ENCODE measurements at places on chromosomes 5 and 9.

DNA sequence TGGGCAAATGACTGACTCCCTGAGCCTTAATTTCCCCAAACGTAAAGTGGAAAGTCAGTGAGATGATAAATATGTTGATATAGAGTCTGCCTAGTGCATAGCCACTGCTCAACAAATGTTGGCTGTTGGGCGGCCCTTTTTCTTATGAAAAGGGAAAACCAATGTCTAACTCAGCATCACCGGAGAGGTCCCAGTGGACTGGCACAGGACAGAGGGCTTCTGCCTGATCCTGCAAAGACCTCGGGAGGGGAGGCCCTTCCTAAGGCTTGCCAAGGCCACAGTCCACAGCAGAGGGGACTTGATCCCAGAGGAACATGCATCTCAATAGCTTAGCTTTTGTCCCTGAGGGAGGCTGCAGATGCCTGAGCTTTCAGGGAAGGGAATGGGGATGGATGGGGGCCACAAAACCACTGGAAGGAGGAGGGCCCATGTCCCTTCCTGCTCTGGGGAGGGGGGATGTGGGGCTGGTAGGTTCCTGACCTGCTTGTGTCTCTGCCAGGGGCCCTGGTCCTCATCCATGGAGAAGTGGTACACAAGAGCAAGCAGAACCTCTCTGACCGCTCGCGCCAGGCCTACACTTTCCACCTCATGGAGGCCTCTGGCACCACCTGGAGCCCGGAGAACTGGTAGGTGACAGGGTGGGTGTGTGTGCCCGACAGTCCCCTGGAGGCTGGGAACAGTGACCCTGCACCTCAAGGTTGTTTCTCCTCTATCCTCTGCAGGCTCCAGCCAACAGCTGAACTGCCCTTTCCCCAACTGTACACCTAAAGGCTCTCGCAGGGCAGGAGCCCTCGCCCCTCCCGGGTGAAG, 6.3 kb downstream of the DOLK start:
- no peak for DNase-seq
- H3K36me3 ChIP-seq = peaks cover 6% of the 10 kb centered on the region
- peaks cover 8% of the 10 kb centered on the region for H3K4me1 ChIP-seq
- H3K4me3 ChIP-seq = no peak overlapping the region
- no peaks in the 10 kb centered on the region for H3K27me3 ChIP-seq

DNA sequence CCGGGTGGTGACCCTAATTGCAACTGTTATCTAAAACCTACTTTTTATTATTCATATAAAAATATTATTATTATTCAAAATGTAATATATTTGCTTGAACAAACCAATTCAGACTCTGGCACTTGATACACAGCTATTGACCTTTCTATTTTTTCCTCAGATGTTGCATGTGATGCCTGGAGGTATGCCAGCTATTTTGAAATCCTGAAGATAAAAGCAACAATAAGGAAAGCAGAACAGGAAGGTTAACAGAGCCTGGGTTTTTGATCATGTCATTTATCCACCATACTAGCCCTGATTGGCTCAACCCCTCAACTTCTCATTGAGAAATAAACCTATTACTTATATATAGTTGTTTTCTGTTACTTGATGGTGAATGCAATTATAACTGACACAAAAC, 340.9 kb upstream of the KIF2A start:
- H3K4me3 ChIP-seq = no peak overlapping the region
- no peaks in the 10 kb centered on the region for H3K4me1 ChIP-seq
- DNase-seq = no peak
- H3K27ac ChIP-seq = no peak overlapping the region
- no peaks in the 10 kb centered on the region for H3K27me3 ChIP-seq

- no peak for DNase-seq
- H3K27ac ChIP-seq = no peak overlapping the region
- H3K4me1 ChIP-seq = peaks cover 2% of the 10 kb centered on the region
- H3K36me3 ChIP-seq = no peaks in the 10 kb centered on the region
Observed at GRCh38 chr5:103340717-103341388, 82.3 kb downstream of the MACIR start.

DNA sequence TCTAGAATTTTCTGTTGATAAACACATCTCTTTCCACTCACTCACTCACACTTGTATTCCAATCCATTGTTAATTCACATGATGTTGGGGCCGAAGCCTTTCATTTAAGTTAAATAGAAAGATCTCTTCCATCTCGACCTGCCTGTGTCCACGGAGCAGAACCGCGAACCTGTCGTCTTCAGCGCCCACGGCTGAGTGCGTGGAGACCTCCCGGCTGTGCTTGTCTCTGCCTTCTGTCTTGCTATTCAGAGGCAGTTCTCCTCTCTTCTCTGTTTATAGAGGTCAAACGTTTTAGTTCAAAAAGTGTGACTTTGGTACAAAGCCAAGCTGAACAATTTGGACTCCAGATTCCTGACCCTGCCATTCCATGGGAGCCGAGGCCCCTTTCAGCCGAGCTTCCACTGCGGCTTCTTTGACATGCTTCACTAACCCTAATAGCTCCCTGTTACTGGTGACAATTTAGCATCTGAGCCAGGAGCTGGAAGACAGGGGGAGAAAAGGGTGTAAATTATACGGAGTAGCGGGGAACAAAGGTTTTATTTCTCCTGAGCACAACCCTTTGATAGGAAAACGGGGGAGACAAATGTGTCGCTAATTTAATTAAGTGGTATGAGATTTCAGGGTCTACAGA, 314.4 kb upstream of the IRX4 start:
- no peak overlapping the region for H3K4me3 ChIP-seq
- peaks cover 21% of the 10 kb centered on the region for H3K27me3 ChIP-seq
- no peaks in the 10 kb centered on the region for H3K4me1 ChIP-seq
- DNase-seq = no peak
- H3K27ac ChIP-seq = no peak overlapping the region

- peaks cover 21% of the 10 kb centered on the region for H3K4me1 ChIP-seq
- no peak for DNase-seq
- no peaks in the 10 kb centered on the region for H3K27me3 ChIP-seq
- H3K27ac ChIP-seq = no peak overlapping the region
- no peak overlapping the region for H3K4me3 ChIP-seq
- peaks cover 10% of the 10 kb centered on the region for H3K36me3 ChIP-seq
Observed at GRCh38 chr9:132947756-132948155, 3.3 kb upstream of the TSC1 start.

DNA sequence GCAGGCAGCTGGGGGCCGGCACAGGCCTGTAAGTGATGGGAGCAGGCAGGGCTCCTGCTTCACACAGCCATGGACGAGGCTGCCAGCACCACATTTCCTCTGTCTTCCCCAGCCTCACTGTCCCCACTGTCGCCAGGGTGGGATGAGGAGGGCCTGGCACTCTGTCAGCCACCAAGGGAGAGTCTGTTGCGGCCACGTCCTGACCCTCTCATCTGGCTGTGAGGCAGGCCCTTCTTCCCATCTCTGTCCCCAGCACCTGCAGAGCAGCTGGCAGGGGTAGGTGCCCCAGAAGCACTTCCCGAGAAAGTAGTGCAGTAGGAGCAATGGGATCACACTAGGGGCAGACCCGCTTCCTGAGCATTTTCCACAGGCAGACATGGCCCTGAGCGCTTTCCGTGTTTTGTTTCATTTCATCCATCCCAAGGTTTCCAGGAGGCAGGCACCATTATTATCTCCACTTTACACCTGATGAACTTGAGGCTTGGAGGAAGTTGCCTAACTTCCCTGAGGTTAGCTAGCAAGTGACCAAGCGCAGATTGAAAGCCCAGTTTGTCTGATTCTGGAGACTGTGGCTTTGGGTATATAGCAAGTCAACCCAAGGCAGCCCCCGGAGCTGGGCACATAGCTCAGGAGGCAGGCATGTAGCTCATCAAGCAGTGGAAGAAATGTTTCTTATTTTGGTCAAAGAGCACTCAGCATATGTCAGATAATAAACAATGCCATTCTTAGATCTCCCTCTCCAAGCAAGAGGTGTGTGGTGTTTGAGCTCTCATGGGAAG, 202.4 kb downstream of the DAB2IP start:
- no peaks in the 10 kb centered on the region for H3K36me3 ChIP-seq
- H3K27ac ChIP-seq = no peak overlapping the region
- no peaks in the 10 kb centered on the region for H3K4me1 ChIP-seq
- no peak for DNase-seq
- H3K27me3 ChIP-seq = no peaks in the 10 kb centered on the region
- no peak overlapping the region for H3K4me3 ChIP-seq

DNA sequence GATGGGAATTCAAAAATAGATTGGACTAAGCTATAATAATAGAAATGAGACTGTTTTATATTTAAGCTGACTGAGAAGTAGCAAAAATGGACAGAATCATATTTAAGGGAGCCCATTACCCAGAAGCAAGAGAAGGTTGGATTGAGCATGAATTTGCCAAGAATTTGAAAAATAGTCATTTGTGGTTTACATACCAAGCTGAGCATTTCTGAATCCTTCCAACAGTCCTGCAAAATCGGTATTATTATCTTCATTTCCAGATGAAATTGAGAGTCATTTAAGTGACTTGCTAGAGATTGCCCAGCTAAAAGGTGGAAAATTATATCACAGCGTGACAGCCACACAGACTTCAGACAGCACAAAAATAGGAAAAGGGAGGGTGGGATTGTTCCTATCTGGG, 48.4 kb downstream of the TNFSF15 start:
- H3K27ac ChIP-seq = no peak overlapping the region
- DNase-seq = no peak
- H3K36me3 ChIP-seq = no peaks in the 10 kb centered on the region

DNA sequence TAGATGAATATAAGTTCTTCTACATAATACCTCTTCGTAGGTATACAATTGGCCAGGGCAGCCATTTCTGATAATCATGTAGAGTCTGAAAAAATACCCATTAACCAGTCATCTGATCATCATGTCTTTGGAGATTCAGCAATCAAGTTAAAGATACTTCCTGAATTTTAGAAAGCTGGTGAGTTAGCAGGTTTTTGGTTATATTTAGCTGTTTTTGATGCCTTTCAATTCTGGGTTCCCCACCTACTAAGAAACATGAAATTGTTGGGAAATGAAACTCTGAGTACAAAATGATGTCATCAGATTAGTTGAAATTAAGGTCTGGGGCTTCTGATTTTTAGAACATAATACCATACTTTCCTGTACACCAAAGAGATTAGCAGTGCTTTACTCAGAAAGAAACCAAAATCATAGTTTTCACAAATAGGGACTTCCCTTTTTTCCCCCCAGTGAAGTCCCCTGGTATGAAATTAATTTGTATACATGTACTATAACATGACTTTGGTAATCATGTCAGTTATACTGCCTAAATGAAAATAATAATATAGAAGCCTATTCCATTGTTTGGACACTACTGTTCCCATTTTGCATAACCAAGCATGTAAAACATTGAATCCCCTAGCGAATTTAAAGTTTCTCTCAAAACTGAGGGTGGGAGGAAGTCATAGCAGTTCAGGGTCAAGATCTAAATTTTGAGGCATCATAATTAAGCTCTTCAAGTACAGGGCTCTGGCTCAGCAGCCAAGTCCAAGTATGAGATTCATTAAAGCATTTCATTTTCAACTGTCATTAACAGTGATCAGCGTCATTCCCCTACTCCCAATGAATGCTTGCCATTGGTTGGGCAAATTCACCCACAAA, 17.9 kb downstream of the PRLR start:
- no peak overlapping the region for H3K4me3 ChIP-seq
- H3K27ac ChIP-seq = no peak overlapping the region

- peaks cover 4% of the 10 kb centered on the region for H3K36me3 ChIP-seq
- H3K27ac ChIP-seq = no peak overlapping the region
- no peaks in the 10 kb centered on the region for H3K4me1 ChIP-seq
- no peak for DNase-seq
Observed at GRCh38 chr5:74179701-74180100, 460.8 kb downstream of the ENC1 start.

GRCh38 chr9:96008502-96009222, 133.2 kb downstream of the ERCC6L2 start:
- peaks cover 28% of the 10 kb centered on the region for H3K4me1 ChIP-seq
- peaks cover 13% of the 10 kb centered on the region for H3K36me3 ChIP-seq
- peak overlapping the region; percentile 91 for H3K27ac ChIP-seq
- peak overlapping the region; percentile 48 for H3K4me3 ChIP-seq
- no peaks in the 10 kb centered on the region for H3K27me3 ChIP-seq

DNA sequence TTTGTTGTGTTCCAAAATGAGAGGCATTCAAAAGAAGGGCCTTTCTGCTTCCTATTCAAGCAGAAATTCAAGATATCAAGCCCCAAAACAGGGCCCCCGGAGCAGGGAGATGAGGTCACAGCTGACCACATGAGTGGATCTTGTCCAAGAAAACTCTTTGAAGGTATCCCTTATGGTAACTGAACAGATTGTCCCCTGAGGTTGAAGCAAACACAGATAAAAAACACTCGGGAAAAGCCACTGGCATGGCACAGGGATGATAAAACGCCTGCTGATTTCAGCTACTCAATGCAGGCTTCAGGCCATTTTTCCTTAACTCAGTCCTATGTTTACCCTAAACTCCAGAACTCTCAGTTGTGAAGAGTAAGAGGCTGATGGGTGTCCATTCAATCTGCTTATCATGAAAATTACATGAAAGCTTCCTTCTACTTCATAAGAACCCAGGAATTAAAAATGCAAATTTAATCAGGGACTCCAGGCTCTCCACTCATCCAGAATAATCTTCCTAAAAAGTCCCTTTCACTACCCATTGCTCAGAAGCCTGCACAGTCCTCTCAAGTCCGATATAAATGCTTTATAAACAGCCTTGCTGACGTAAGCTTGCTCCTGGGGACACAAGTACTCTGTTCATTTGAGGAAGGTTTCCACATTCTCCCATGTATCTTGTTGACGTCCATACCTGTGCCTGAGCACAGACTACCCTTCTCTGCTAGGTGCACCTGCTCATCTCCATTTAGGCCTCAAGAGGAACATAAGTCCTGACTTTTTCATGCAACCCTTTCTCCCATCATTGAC, 35.9 kb upstream of the SLC1A3 start:
- H3K4me1 ChIP-seq = no peaks in the 10 kb centered on the region
- no peaks in the 10 kb centered on the region for H3K27me3 ChIP-seq
- no peak for DNase-seq

DNA sequence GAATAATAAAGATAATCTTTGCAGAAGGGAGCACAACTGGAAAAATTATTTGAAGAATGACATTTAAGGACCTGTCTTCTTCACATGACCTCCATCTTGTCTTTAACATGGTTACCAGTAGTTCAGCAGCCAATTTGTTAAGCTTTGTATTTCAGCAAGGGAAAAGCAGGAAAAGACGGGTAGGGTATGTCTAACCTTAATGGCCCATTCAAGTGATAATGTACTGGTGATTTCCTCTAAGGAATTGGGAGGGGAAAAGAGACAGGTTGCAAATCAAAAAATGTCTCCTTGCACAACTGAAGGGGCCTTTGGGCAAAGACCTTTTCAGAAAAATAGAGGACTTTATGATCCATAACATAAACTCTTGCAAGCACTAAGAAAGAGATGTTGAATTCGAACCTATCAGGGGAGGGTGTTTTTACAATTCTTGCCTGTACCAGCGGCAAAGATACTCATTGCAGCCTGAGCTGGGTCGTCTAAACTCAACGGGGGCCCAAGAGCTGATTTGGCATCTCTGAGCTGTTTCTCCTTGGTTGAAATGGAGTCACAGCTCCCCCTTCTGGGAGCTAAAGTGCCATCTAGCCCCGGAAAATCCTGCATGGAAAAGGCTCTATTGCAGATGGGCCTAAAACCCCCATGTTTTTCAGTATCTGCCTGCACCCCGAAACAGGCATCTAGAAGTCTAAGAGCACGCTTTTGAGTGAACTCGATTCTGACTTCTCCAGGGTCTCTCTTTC, 3.8 kb downstream of the BRINP1 start:
- no peaks in the 10 kb centered on the region for H3K36me3 ChIP-seq
- H3K27ac ChIP-seq = no peak overlapping the region
- H3K27me3 ChIP-seq = peaks cover 27% of the 10 kb centered on the region
- no peak for DNase-seq
- H3K4me3 ChIP-seq = no peak overlapping the region
- no peaks in the 10 kb centered on the region for H3K4me1 ChIP-seq
